ENCODE measurements at places on chromosomes 7 and 10.

DNA sequence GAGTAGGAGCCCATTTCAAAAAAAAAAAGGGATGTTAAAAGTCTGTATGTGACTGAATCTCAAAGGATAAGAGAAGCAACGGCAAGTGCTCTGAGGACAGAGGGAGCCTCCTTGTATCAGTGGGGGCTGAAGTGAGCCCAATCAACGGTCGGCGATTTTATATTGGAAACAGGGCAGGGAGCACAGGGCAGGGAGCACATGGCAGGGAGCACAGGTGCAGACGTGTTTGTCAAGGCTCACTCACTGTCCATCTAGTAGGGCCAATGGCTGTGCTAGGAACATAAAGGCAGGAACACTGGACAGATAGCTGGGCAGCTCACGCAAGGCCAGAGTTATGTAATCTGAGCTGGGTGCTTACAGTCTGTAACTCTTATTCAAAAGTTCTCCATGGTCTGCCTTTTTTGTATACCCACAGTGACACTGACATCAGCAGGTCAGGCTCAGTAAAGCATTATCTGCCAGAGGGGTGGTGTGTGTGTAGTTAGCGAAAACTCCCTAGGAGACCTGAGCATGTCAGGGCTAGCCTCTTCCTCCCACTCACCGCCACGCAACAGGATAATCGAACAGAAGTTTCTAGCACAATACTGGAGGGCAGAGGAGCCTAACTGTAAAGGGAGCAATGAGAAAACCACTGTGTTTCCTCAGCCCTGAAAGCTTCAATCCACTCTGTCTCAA is 15.4 kb downstream of the AKR1B1 start:
- no peak for DNase-seq

DNA sequence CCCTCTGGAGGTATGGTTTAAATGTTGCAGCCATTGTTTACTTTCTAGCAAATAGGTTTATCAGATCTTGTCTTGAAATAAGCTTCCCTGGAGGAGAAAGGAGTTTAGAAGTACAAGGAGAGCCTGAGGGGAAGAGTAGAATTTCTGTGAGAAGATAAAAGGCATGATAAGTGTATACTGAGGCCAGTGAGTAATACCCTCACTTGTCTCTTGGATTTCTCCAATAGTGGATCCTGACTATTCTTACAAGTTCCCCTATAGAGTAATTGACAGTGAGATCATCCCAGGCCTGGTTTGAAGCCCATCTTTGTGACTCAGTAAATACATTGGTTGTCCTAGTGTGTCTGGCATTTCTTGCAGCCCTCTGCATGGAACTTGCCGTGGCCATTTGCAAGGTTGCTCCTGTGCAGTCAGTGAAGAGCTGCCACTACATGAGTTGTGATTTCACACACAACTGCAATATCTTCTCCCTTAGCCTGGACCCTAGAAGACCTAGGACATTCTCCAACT is 41.6 kb downstream of the CHN2 start:
- no peak for DNase-seq

- DNase-seq: no peak
Measured at GRCh38 chr7:47739301-47739875, 157.5 kb upstream of the TNS3 start.

DNA sequence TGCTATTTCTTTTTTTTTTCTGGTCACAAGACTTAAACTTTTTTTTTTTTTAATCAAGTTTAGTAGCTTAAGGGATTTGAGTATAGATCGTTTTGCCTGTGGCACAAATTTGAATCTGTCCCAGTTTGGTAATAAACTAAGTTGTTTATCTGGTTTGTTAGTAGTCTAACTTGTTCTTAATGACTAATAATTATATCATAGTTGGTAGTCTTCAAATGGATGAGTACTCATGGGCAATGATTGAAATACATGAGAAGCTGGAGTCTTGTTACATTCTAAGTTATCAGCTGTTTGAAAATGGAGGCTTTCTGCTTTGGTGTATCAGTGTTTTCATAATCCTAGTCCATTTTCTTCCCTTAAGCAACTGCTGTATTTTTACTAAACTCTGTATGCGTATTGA is 12.3 kb downstream of the BTAF1 start:
- no peak for DNase-seq

- DNase-seq: peak; percentile 31
Measured at GRCh38 chr10:60434418-60435046, 44.9 kb upstream of the ANK3 start.

GRCh38 chr7:135313971-135314370 is 80.3 kb downstream of the STRA8 start:
- DNase-seq: no peak

DNA sequence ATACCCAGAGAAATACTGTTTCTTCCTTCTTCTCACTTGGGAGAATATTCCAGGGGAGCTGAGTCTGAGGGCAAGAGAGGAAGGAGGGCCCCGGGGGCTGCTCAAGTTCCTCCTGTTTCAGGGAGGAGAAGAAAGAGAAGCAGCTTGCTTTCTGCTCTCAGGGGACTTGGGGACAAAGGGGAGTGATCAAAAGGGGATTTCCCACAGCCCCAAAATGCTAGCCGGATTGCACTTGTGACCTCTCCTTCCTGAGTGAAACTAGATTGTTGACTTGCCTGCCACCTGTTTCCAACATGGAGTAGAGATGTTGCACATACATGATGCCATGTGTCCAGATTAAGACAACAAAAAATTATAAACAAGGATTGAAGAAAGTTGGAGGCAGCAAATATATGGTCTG is 28.7 kb upstream of the PDCD4 start:
- no peak for DNase-seq

GRCh38 chr10:5524641-5525560 is at the start of gene CALML3:
Gene CALML3, plus strand, starts transcription at chr10:5524961. Its CDS starts 125 bp downstream, at chr10:5525086.
- peak; percentile 11 for DNase-seq

GRCh38 chr10:132401401-132402118 is 4.6 kb downstream of the PWWP2B start:
- DNase-seq: no peak

DNA sequence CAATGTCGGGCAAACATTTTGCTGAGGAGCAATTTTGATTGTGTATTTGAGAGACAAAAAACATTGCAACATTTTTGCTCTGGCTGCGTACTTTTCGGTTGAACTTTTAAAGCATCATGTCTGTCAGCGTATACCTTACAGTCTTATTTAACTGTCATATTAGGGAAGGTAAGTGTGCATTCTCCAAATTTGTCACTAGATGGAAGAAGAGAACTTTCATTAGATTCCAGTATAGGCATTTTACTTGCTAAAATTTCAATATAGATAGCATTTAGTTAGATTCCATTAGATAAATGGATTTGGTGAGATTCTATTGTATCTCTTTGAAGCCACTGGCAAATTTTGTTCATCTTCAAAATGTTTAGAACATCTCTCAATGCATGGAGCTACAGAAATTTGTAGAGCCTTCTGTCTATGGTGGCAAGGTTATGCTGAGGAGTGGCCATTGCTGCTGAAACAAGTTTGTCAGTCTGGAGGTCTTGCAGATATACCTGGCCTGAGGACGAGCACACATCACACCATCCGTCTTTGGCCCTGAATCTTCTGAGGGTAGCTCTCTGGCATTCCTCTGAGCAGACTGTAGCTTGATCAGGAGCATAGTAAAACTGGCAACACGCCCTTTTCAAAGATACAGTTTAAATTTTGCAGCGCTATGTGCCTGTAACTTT is 437.5 kb upstream of the MBL2 start:
- DNase-seq: peak; percentile 0

DNA sequence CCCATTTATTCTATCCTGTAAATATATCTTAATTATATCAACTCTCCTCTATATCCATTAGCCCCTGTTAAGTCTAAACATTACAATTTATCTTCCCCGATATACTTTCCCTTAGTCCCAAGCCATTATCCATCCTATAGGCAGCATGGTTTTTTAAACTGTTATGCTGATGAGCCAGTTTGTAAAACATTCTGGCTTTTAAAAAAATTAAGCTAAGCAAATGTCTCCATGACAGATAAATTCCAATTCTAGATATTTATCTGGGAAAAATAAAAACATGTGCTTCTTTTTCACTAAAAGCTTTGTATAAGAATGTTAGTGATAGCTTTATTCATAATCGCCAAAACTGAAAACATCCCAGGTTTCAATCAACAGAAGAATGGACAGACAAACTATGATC is 183.2 kb upstream of the GNAI1 start:
- DNase-seq: no peak

GRCh38 chr10:44972874-44973306 is 5.7 kb downstream of the DEPP1 start:
- no peak for DNase-seq

- DNase-seq: no peak
Measured at GRCh38 chr7:79534128-79534527, 80.7 kb upstream of the MAGI2 start.

DNA sequence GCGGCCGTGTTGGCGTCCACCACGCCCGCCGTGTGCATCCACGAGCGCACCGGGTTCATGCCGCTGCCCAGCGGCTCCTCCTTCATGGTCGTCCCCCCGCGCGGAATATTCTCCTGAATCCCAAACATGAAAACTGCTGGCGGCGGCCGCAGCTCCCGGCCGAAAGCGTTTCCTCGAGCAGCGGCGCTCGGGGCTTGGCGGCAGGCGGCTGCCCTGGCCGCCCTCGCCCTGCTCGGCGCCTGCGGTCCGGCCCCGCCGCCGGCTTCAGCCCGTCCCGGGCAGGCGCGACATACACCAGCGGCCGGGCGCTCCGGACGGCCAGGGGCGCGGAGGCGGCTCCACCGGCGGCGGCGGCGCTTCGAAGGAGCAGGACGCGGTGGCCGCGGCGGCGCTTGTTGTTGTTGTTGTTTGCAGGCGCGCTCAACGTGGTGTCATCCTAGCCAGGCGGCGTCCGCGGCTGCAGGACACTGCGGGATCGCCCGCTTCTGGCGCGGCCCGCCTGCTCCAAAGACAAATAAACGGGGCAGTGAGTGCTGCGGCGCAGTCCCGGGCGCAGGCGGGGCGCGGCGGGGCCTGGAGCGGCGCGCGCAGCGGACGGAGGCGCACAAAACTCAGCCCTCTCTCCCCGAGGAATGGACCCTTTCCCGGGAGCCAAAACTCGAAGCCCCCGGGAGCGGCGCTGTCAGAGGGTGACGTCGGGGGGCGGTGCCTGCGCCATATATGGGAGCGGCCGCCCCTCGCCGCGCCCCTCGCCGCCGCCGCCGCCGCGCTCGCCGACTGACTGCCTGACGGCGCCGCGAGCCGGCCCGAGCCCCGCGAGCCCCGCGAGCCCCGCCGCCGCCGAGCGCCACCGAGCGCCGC is at the start of gene EBF3:
EBF3 (minus strand) TSS at position 634 of the 861 bp plus-strand sequence; CDS start at position 128, 506 bp downstream.
- DNase-seq: peak; percentile 63

DNA sequence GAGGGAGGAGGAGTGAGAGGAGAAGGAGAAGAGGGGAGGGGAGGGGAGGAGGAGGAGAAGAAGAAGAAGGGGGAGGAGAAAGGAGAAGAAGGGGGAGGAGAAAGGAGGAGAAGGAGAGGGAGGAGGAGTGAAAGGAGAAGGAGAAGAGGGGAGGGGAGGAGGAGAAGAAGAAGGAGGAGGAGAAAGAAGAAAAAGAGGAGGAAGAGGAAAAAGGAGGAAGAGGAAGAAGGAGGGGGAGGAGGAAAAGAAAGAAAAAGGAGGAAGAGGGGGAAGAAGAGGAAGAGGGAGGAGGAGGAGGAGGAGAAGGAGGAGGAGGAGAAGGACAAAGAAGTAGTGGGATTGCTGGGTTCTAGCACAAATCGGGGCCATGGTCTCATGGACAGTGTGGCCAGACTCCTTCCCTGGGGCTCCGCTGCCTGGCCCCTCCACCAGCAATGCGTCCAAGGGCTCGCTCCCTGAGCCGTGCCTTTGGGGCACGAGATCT is 4.2 kb upstream of the MAFK start:
- no peak for DNase-seq

- no peak for DNase-seq
Measured at GRCh38 chr7:55641811-55642210, 69.5 kb upstream of the VOPP1 start.

- peak; percentile 4 for DNase-seq
Measured at GRCh38 chr10:26881600-26882331, 21.0 kb upstream of the ABI1 start.

DNA sequence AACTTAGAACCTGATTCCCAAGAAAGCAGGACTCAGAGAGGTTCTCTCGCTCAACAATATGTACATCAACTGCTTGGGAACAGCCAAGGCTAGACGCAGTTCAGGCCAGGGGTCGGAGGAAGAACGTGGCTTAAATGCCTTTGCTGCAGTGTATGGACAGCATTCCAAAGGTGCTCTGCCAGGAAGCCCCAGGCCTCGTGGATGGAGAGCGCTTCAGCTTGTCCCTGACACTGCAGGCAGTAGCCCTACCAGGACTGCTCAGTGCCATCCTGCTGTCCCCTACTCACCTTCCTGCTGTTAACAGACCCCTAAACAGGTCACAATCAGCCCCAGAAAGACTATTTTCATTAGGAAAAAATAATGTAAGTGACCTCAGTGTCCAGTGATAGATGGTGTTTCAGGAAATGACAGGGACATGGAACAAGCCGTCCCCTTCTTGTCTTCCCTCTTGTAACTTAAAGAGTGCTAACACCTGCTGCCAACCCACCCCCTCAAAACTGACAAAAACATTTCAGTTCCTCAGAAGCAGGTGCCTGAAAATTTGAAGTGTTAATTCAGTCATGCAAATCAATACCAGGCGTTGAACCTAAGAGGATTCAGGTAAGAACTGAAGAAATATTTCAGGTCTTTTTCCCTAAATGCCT is 16.5 kb downstream of the CREB3L2 start:
- no peak for DNase-seq

DNA sequence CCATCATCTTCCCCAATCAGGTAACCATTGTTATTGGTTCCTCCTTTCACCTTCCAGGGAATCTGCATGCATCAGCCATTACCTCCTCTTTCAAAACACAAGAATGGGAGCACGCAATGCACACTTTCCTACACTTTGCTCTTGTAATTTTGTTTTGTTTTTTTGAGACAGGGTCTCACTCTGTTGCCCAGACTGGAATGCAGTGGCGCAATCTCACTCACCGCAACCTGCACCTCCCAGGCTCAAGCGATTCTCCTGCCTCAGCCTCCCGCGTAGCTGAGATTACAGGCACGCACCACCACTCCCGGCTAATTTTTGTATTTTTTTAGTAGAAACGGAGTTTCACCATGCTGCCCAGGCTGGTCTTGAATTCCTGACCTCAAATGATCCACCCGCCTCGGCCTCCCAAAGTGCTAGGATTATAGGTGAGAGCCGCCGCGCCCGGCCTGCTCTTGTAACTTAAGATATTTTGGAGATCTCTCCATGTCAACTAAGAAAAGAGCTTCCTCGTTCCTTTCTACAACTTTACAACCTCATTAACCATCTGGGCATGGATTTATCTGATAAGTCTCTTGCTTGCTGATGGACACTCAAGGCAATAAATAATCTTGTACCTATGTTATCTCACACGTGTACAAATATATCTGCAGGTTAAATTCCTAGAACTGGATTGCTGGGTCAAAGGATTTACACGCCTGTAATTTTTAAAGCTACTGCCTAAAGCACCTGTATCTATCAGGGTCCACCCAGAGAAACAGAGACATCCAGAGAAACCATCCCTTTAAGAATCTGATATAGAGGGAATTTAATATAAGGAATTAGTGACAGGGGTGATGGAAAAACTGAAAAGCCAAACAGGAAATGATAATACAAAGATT is 4.2 kb downstream of the CYTH3 start:
- no peak for DNase-seq

GRCh38 chr7:80703272-80703671 is 64.8 kb downstream of the CD36 start:
- DNase-seq: no peak
